Chondrocyte (in vitro differentiated cells): ENCODE measurements at places on chromosomes 5 and 9.

- DNase-seq = no peak
Observed at GRCh38 chr9:131732061-131732526, 7.8 kb downstream of the RAPGEF1 start.

- no peak for DNase-seq
Observed at GRCh38 chr9:125659954-125660353, 47.1 kb downstream of the MAPKAP1 start.

- DNase-seq = no peak
Observed at GRCh38 chr5:139181835-139182452, 16.2 kb downstream of the SIL1 start.

DNA sequence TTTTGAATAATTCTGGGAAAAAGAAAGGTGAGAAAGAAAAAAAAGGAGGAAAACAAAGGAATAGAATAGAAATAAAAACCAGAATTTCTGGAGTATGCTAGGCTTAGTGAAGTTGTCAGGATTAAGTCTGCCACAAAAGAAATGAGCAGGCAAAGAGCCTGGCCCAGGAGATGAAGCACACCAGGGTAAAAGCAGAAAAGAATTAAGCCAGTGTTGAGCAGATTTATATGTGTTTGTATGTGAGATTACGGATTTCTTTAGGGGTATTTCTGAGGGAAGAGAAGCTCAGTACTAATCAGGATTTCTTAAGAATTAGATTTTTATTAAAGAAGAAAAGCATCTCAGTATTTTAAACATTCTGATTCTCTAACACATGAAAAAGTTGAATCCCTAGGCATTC, 74.5 kb downstream of the MRPS27 start:
- DNase-seq = no peak

DNA sequence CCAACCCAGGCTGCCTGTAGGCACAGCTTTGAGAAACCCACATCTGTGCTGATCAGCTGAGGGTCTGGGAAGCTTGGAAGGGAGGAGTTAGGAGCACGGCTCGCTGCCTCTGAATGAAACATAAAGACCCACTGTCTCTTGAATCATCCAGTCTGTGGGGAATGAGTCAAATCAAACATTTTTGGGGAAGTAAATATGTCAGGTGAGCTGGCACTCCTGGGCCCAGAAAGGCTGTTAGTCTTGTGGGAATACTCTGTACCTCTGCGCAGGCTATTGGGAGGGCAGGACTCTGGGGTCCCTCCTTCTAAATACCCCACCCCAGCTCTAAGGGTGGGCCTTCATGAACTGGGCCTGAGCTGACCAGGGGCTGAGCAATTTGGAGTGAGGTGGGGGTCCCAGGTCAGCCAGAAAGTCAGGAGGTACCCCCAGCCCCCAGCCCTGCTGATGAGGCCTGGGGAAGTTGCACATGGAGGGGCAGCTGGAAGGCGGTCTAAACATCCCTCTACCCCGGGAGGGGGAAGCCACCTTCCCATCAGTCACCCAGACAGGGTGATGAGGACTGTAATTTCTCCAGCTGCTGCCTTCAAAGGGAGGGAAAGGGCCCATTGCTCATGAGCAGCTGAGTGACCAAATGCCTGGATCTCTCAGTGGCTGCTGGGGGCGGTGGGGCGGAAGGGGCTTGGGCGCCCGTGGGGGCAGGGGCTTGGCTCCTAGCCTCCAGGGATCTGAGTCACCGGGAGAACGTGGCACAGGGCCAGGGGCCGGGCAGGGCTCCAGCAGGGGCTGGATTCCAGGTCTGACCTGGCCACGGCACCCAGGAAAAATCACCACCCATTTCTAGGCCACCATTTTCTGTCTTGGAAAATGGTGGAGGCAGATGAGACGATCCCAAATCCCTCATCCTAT, 10.8 kb downstream of the FIBCD1 start:
- no peak for DNase-seq

DNA sequence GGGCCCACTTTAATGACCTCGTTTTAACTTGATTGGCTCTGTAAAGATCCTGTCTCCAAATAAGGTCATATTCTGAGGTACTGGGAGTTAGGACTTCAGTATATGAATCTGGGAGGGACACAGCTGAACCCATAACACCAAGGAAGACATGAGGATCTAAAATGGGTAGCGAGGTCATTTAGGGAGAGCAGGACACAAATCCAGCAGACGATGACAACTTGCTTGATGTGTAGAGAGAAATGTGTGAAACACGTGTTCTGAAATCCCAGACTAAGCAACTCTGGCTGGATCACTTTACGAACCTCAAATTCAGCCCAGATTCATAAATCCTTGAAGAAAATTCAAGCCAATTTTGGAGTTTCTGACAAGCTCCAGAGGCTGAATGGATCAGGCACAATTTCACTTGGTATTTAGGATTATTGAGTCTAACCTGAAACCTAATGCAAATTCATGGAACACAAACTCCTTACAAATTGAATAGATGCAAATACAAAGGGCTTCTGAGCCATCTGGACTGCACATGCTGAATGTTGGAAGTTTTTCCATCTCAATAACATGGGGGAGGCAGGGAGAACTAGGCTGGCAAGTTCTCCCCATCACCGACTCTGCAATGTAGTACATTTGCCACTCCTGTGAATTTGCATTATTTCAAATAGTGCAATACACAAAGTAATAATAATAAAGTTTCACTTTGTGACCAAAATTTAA, 74.0 kb upstream of the SLC30A5 start:
- no peak for DNase-seq

DNA sequence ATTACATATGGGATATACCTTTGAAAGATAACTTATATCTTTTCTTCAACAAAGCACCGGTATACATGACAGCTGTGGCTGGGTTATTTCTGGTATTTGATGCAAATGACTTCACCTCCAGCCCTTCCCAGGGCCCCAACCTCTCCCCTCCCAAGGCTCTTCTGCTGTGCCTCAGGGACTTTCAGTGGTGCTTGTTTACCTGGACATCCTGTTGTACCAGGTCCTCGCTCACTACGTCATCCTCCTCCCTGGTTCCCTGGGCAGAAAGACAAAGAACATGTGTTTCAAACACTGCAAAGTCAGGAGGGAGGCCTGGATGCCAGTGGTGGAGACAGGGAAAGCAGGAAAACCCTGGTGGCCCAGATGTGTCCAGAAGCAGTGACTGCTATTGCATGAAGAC, 23.4 kb downstream of the ANXA6 start:
- no peak for DNase-seq

DNA sequence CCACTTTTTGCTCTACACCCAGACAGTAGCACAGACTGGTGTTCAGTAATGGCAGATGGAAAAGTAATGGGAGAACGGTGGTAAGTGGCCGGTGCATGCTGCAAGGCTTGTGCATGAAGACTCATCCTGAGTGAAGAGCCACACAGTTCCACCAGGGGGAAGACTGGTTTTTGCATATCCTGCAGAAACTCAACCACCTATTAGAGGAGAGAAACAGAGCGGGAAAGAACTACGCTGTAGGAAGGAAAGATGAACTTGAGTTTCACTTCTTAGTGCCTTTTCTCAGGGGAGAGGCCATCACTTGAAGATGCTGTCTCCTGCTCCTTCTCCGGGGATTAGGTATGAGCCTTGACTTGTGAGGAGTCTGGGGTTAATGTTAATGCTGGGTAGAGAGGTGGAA, 9.4 kb upstream of the PRSS3 start:
- no peak for DNase-seq

DNA sequence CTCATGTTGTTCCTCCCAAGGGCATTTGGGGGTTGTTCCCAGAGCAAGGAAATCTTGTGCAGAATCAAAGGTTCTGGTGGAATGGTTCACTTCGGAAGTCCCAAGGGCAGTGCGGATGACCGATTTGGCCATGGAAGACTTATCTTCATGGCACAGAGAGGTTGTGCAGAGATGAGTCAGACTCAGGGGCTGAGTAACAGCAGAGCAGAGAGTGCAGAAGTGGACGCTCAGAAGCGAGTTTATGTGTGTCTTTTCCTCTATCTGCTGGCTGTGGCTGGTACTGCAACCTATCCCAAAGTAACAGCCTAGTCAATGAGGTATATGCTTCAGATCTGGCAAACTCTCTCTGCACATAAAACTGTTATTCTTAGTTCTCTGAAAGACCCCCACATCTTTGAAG, 118.1 kb downstream of the DPYSL3 start:
- DNase-seq = no peak

DNA sequence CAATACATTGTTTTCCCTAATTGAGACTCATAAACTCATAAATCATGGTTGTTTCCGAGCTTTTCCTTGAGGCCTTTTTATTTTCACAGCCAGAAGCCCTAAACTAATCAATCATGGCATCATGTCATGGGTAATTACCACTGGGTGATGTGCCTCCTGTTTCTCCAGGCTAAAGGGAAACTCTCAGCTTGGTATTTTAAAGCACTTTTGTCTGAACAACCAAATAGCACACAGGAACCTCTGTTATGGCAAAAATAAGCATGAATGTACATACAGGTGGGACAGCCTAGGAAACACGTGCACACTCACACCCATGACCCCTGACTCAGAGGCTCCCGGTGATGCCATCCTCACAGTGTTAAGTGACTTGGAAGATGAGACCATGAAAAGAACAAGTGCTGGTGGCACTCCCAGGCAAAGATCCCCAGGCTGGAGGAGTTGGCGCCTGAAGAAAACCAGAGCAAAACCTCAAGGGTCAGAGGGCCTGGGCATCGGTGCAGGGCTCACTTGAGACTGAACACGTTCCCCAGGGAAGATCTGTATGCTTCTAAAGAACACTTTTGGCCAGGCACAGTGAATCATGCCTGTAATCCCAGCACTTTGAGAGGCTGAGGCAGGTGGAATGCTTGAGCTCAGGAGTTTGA, 154.3 kb downstream of the ROR2 start:
- DNase-seq = no peak

GRCh38 chr5:56681346-56681745, 134.0 kb upstream of the MAP3K1 start:
- no peak for DNase-seq

DNA sequence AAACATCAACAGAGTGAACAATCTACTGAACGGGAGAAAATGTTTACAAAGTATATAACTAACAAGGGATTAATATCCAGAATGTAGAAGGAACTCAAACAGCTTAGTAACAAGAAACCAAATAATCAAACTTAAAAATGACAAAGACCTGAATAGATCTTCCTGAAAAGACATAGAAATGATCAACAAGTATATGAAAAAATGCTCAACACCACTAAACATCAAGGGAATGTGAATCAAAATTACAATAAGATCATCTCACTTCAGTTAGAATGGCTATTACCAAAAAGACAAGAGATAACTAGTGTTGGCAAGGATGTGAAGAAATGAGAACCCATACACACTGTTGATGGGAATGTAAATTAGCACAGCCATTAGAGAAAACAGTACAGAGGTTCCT, 218.8 kb downstream of the MCTP1 start:
- no peak for DNase-seq

- no peak for DNase-seq
Observed at GRCh38 chr9:95592931-95593330, 76.2 kb upstream of the PTCH1 start.

DNA sequence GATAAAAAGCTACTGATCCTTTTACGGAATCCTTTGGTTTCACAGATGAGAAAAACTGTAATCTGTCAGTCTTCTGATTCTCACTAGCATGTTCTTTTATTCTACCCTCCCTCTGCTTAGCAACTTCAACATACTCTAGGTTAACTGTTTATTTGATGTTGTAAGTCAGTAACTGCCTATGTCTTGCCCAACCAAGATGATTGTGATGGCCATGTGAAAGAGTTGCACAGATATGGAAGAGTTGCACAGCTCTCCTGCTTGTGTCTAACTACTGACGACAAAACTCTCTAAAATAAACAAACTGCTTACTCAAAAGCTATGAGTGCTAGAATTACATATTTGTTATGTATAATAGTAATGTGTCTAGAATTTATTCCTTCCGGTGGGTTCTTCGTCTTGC, 227.3 kb upstream of the DAB2 start:
- DNase-seq = no peak

DNA sequence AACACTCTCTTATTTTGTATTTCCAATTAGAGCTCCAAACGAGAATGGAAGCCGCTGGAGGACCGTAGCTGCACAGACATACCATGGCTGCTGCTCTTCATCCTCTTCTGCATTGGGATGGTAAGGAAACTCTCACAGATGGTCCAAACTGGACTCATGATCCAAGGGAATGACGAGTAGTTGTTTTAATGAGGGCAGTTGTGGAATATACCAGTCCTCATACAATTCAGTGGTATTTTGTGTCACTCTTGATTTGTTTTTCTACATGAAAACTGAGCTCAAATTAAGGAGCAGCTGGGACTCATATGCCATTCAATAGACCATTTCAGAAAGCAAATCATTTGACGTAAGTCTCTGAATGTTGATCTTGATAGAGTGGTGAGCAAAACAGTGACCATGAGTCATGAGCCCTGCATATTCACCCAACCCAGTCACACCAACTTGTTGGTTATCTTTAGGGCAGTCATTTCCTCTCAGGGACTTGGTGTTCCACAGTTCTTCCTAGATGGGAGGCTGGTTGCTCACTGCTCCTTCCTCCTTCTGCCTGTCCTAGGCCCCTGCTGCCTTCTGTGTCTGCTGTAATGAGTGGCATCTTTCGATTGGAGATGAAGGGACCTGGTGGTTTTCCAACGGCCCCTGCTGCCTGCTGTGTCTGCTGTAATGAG, 54.9 kb downstream of the SLC44A1 start:
- DNase-seq = no peak

DNA sequence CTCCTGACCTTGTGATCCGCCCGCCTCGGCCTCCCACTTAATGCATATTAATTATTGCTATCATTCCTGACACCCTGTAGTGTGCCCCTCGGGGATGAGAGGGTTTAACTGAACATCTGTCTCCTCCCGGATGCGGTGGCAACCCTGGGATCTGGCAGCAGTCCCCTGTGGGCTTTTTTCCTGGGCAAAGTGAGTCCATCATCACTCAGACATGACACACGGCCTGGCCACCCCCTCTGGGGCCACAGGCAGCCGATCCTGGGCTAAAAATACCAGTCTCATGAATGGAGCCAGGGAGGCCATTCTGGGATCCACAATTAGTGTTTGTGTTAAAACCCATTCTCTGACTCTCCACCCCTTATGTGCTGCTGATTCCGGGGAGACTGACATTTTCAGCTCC, 161.2 kb downstream of the RGS3 start:
- DNase-seq = peak; percentile 79
